ENCODE measurements at places on chromosomes 6 and 20. TPM values are rescaled to one million over a fixed set of nuclear protein-coding genes. Genes with fewer than 3 reads are reported as not detected.

Gene IRF4
- 0.26 TPM for total RNA-seq

Gene POU5F1
- total RNA-seq, result 4.9 TPM

- no peak for DNase-seq
- H3K4me1 ChIP-seq, result no peaks in the 10 kb centered on the region
- H3K27me3 ChIP-seq, result no peaks in the 10 kb centered on the region
- no peak overlapping the region for H3K4me3 ChIP-seq
- no peaks in the 10 kb centered on the region for H3K36me3 ChIP-seq
Measured at GRCh38 chr6:105879146-105879545, 207.0 kb upstream of the PRDM1 start.

- H3K4me1 ChIP-seq, result no peaks in the 10 kb centered on the region
- no peak for DNase-seq
- no peaks in the 10 kb centered on the region for H3K27me3 ChIP-seq
- H3K4me3 ChIP-seq, result no peak overlapping the region
- no peaks in the 10 kb centered on the region for H3K36me3 ChIP-seq
Measured at GRCh38 chr6:144036835-144037195, 28.8 kb upstream of the PLAGL1 start.

DNA sequence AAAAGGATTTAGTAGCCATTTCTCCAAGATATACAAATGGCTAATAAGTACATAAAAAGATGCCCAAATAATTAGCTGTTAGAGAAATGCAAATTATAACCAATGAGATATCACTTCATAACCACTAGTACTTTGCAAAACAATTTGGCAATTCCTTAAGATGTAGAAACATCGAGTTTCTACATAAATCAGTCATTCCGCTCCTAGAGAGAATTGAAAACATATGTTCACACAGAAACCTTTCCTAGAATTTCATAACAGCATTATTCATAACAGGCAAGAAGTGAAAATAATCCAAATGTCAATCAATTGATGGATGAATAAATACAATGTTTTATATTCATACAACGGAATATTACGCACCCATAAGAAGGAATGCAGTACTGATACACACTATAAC, 20.5 kb upstream of the NT5E start:
- H3K27ac ChIP-seq, result no peak overlapping the region
- H3K27me3 ChIP-seq, result no peaks in the 10 kb centered on the region
- no peaks in the 10 kb centered on the region for H3K4me1 ChIP-seq
- no peak overlapping the region for H3K4me3 ChIP-seq

DNA sequence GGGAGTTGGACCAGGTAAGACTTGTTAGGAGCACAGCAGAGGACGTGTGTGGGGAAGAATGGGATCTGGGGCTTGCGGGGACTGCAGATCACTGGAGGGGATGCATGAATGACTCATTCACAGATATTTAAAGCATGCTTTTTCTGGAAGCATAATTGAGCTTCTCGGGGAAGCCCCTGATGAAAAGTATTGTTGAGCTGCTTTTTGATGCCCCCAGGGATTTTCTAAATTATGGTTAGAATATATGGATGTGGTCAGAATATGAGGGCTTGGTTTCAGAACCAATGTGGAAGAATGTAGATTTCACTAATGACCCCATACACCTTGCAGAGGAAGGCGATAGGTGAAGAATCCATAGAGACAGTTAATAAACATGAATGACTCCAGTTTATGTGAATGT, 36.1 kb downstream of the GMPR start:
- no peak overlapping the region for H3K27ac ChIP-seq
- DNase-seq, result no peak
- H3K4me1 ChIP-seq, result no peaks in the 10 kb centered on the region

DNA sequence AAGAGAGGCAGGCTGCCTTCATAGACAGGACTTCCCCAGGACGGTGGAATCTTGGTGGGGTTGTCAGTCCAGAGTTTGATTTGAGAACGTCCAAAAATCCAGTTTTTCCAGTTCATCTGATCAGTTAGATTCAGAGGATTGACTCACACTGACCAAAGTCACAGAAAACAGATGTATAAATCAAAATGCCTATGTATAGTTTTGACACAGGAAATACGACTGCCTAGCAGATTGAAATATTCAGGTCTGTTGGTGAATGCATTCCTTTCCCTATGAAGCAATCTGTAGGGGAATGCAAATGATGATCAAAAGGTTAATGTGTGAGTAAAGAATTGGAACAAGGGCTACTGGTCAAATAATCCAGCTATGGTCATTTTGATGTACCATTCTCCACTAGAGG, 29.7 kb upstream of the GFOD1 start:
- H3K4me3 ChIP-seq, result no peak overlapping the region
- DNase-seq, result no peak
- no peaks in the 10 kb centered on the region for H3K4me1 ChIP-seq
- no peak overlapping the region for H3K27ac ChIP-seq
- H3K27me3 ChIP-seq, result no peaks in the 10 kb centered on the region
- no peaks in the 10 kb centered on the region for H3K36me3 ChIP-seq

- H3K4me1 ChIP-seq, result no peaks in the 10 kb centered on the region
- no peak overlapping the region for H3K4me3 ChIP-seq
- DNase-seq, result no peak
- no peak overlapping the region for H3K27ac ChIP-seq
- no peaks in the 10 kb centered on the region for H3K27me3 ChIP-seq
Measured at GRCh38 chr6:14573703-14574290, 456.2 kb downstream of the CD83 start.

DNA sequence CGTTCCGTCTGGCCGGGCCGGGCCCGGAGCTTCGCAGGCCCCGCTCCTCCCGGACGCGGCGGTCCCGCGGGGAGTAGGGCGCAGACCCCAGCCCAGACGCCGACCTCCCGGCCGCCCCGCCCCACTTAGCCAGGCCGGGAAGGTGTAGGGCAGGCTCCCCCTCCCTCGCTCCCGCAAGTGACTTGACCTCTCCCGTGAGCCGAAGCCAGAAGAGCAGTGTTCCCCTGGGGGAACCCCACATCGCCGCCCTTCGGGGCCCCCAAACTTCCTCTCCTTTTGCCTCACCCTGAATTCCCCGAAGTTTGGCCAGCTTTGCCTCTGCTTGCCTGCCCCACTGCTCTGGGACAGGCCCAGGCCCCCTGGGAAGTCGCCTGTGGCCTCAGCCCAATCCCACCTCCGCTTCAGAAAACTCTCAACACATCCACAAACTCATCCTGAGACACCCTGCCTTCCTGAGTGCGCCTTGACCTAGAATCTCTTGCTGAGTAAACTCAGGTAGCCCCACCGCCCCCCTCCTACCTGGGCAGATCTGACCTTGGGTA, 524 bp upstream of the NOL4L start:
- H3K4me1 ChIP-seq, result peaks cover 17% of the 10 kb centered on the region
- H3K27me3 ChIP-seq, result no peaks in the 10 kb centered on the region
- DNase-seq, result no peak
- H3K4me3 ChIP-seq, result no peak overlapping the region
